Suppressor macrophage (primary cell): ENCODE measurements at places on chromosomes 2 and 18.

GRCh38 chr18:67977067-67977616 lies 460.6 kb upstream of the DSEL start:
- no peak for DNase-seq

DNA sequence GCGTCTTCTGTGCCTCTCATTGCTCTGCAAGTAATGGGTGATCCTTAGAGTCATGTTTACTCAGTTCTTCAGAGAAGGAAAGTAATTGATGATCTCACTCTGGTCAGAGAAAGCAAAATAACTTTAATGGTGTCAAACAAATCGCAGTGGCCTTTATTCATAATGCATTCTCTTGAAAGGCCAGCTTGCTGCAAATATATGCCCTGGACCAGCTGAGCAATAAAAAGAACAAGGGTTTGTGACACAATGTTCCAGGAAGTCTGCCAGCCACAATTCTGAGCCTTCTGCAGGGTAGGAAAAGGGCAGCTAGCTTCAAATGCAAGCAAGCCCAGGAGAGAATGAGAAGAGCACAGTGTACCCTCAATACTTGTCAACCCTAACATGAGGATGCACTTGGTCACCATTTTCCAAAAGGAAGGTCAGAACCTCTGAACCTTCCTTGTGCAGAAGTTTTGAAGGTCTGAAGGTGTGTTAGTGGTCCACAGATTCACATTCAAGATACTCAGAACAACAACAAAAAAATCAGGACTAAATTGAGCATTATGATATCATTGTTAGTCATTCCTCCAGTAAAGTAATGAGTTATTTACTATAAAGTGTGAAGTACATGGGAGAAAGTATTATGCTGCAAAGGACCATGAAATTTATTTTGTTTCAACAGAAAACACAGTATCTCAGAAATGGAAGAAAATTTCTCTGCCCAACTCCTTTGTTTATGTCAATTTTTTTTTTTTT lies 355.6 kb downstream of the PAX3 start:
- no peak for DNase-seq

DNA sequence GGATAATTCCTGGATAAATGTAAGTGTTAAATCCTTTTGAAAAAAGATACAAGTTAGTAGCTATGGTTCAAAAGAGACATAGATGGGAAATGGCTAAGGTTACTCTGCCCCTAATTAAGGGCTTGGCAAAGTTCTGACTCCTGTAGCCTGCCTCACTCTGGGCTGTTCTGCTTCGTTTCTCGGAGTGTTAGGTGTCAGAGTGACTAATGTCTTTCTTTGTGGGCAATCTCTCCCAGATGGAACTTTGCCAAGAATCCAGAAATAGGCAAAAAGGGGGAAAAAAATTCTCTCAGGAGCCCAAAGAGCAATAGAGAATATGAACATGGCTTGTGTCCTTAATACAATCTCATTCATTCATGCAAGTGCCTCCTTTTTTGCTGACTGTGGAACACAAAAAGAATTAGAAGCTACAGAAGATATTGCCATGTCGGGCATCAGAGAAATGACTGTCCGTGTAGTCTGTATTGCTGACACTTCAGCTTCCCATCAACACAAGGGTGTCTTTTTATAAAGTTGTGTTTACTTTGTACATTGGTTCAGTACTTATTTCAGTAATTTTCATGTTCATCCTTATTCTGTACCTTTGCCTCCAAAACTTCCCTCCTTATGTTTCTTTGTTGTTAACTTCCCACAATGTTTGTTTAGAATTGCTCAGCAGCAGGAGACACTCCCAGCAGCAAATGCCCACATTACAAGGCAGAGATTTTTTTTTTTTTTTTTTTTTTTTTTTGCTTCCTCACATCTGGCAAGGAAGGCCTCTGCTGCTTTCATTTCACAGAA lies 134.0 kb downstream of the FTCDNL1 start:
- DNase-seq = no peak

GRCh38 chr2:105450471-105450870 lies 51.6 kb upstream of the FHL2 start:
- DNase-seq = no peak

- DNase-seq = peak; percentile 63
Observed at GRCh38 chr18:45334191-45334590, 281.1 kb upstream of the SLC14A2 start.

- no peak for DNase-seq
Observed at GRCh38 chr2:239396881-239397681, 3.7 kb downstream of the HDAC4 start.

DNA sequence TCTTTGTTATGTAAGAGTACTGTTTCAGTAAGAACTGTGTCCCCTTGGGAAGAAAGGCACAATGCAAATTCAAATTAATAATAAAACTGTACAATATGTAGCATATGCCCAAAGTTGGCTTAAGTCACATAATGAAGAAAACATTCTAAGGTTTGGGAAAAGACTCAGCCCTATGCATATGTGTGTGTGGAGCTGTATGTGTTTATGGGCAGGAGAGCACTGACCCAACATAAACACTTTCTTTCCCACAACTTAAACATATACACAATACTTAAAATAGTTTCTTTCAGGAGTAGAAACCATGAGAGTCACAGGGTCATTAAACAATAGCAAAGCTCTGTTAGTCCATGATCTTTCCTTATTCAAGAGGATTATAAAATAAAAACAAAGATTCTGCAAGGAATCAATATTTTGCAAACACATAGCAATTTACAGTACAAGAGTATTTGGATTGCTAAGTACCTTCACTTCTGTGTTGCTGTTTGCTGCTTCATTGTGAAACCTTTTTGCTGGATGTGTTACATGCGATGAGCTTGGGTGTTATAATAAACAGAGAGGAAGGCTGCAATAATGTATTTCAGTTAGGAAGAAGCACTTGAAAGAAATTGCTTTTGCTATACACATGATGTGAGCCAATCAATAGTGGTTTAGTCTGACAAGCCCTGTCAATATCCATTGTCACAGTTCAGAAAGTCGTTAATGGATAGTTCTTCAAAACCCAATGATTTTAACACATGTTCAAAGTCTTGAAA lies 347.3 kb downstream of the ARHGAP15 start:
- DNase-seq = no peak

DNA sequence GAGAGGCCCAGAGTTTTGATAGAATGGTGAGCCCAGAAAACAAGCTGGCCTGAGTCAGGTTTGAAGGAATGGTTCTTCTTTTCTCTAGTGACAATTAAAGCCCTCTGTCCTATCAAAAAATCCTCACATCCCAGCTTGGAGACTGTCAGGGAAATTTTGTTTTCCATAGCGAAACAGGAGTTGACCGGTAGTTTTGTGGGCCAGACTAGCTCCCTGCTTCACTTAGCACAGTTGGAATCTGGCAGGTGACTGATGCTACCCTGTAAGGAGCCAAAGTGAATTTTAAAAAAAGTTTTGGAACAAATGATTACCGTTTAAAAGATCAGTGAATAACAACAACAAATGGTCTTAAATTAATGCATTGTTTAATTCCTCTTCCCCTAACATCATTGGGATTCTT lies 6.7 kb downstream of the NAB1 start:
- DNase-seq = no peak

DNA sequence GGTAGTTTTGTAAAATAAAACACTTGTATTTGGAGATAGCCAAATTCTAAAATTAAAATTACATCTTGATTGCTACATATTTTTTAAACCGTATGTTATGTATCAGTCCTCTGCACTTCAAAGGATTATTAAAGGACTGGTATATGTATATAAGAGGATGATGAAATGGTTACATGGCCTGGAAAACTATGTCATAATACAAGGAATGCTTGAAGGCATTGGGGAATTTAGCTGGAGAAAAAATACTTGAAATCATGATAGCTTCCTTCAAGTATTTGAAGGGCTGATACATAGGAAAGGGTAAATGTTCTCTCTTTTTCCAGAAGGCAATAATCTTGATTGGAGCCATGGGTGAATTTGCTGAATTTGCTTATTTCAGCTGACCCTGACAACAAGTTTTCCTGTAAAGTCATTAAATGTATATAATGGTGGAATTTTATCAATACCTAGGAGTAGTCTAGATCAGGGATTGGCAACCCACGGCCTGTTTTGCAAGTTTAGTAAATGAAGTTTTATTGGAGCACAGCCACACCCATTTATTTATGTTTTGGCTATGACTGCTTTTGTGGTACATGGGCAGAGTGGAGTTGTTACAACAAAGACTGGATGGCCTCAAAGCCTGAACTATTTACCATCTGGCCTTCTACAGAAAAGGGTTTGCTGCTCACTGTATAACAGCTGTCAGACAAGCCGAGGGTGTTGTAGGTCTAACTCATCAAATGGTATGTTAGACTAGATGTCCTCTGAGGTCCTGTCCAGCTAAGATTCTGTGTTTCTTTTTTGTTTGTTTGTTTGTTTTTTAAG lies 34.4 kb downstream of the ACYP2 start:
- no peak for DNase-seq

GRCh38 chr18:79855147-79855933 lies 57.6 kb downstream of the KCNG2 start:
- no peak for DNase-seq

GRCh38 chr2:223477318-223477717 lies 124.8 kb downstream of the SCG2 start:
- no peak for DNase-seq

GRCh38 chr18:54165450-54165849 lies 59.0 kb downstream of the MBD2 start:
- DNase-seq = no peak

- no peak for DNase-seq
Observed at GRCh38 chr2:85385746-85386145, 24.4 kb downstream of the CAPG start.

DNA sequence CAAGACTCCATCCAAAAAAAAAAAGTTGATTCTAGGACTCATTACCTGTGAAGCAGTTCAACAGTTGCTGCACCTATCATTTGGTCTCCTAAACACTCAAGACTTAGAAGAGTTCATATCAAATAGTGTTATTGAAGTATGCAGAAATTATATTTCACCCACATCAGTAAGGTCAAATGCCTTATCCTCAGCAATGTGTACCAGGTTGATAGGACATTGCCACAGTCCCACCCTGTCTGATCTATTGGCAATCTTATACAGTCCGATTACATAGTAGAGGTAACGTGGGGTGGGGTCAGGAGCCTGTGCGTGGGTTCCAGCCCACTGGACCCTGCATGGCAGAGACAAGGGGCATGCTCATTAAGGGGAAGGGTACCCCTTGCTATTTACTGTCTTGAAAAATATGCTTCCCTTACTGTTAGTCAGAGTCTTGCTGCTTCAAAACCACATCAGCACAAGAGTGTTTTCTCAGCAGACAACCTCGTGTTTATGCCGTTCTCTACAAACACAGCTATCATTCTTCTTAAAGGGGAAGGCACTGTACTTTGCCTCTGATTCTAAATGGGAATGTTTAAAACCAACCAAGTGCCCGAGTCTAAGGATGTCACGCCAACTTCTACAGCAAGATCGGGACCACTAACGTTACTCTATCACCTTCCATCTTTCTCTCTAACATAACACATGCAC lies 115.2 kb downstream of the MTCL1 start:
- no peak for DNase-seq

- DNase-seq = no peak
Observed at GRCh38 chr2:133843551-133843950, 275.3 kb upstream of the NCKAP5 start.
